Naive thymus-derived CD4-positive, alpha-beta T cell (primary cell): ENCODE measurements at places on chromosomes 7 and 10. TPM values are rescaled to one million over a fixed set of nuclear protein-coding genes. Genes with fewer than 3 reads are reported as not detected.

Gene MICU1
- total RNA-seq = 39.6 TPM

Gene EPO
- not detected for total RNA-seq

Gene TMEM196
- total RNA-seq = not detected

Gene PTF1A
- not detected in 2 replicates for total RNA-seq

Gene CALML3
- not detected for total RNA-seq

Gene SLC16A12
- not detected for total RNA-seq

Gene MYL7
- total RNA-seq = not detected

DNA sequence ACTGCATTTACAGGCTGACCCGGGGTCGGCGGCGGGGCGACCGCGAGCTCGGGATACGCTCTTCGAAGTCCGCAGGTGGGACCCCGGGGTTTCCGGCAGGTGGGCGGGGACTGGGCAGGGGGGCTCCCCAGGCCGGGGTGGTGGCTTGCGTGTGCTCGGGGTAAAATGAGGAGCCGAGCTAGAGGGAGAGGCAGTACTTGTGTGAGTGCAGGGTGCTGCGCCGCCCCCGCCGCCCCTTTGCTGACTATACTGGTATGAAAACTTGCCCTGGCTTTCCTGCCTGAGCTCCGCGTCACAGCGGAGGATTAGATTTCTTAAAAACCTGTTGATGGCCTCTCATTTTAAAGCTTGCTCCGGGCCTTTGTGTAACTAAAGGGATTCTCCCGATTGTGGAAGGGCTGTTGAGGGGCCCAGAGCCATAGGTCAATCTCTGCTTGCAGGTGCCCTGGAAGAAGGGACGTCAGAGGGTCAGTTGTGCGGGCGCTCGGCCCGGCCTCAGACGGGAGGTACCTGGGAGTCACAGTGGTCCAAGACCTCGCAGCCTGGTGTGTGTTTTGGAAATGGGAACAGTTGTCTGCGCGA is 488 bp downstream of the ARMC10 start:
- peak; percentile 67 for DNase-seq

DNA sequence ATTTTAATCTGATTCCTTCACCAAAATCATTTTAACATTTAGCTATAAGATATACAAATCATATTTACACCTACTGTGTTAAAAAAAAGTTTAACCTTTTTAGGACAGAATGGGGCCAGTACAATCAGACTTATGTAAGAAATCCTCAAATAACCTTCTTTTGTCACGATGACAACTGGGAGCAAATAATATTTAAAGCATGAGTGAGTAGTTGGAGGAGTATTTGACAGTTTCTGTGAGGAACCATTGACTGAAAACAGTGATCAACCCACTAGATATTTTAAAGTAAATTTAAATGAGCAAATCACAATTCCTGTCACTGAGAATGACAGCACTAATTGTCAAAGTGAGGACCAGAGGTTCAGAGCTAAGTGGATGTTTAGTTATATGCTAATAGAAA is 289.1 kb downstream of the CNTNAP2 start:
- no peak for DNase-seq

DNA sequence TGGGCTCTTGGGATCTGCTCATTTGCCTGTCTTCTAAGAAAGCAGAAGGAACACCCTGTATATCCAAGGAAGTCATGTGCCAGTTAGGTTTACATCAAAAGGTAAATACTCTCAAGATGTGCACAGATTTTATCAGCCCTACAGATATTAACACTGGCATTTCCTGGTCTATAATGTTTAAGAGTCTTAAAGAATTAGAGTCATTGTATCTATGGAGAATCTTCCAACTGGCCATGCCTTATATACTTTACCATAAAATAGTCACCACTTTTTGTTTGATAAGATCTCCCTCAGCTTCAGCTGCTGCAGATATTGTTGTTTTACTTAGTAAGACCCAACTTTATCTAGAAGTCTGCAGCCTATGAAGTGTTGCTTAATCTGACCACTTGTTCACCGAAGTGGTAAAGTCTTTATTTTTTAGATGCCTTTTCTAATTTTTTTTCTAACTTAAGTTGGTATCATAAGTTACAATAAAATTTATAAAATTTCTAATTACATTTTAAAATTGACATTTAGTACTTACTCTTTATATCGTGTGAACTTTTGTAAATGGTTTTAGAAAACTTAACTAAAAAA is 58.5 kb downstream of the CPED1 start:
- DNase-seq = no peak

DNA sequence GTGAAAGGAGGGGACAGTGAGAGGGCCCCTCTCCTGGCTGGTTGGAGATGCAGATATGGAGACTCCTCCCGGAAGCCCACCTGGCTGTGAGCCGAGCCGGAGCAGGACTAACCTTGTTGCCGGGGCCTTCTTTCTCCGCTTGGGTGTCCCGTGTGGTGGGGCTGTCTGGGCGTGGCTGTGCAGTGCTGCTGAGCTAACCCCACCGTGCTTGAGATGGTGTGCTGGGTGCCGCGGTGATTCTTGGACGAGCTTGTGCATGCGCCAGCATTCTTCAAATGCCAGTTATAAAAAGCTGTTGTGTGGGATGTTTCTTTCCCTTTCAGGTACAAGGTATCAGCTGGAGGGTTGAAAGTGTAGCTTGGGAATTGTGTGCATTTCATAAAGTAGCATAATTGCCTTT is 48.8 kb downstream of the DAGLB start:
- DNase-seq = no peak

- DNase-seq = no peak
Observed at GRCh38 chr7:132368246-132368900, 207.9 kb downstream of the PLXNA4 start.

DNA sequence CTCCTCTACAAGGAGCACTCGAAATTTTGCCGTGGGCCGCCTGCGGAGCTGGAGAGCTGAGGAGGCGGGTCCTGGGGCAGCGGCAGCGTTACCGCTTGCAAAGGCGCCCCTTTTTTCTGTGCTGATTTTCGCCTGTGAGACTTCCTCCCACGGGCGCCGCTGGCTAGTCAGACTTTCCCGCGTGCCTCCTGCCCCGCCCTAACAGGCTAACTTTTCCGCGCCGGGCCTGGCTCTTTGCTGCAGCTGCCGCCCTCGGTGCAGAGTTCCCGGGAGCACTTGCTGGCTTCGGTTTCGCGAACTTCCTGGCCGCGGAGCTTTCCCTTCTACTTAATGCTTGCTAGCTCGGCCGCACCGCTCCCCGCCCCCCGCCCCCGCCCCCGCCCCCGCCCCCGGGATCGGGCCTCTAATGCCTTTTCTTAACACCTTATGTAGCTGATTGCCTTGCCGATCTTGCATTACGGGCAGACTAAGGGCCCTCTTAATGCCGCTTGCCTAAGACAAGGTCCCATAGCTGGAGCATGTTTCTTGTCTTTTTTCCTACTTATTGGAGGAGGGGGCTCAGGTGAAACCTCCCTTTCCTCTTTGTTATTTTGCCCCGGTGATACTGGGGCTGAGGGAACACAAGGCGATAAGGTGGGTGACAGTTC is 37.9 kb upstream of the RASGEF1A start:
- peak; percentile 29 for DNase-seq

- DNase-seq = no peak
Observed at GRCh38 chr7:78139335-78139734, 340.8 kb downstream of the PHTF2 start.

DNA sequence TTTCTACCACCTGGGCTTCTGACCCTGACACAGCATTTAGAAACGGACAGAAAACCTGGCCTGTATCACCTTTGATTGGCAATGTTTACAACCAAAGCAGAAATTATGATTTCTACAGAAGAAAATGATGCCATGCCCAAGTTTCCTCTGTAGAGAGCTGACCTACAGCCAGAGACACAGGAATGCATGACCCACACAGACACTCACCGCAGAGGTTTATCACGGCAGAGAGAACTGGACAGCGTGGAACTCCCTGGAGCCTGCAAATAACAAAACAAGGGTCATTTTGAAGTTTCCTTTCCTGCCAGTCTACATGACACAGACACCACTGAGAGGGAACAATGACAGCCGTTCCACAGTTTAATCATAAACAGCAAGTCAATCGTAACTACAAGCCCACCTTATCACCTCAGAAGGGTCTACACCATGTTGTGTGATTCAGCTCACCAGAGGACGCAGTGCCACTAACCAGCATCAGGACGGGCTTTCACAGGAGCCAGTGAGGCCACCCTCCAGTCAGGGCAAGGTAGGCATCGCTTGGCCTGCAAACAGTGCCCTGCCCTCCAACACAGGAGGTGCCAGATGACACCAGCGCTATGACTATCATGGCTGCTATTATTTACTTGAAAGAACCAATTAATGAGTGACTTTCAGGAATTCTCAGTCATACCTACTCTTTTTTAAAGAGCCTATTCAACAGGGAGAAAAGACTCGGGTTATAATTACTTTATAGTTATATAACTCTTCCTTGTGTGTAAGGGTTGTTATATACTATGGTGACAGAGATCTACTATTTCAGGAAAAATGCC is 139.9 kb downstream of the TNS3 start:
- DNase-seq = no peak

DNA sequence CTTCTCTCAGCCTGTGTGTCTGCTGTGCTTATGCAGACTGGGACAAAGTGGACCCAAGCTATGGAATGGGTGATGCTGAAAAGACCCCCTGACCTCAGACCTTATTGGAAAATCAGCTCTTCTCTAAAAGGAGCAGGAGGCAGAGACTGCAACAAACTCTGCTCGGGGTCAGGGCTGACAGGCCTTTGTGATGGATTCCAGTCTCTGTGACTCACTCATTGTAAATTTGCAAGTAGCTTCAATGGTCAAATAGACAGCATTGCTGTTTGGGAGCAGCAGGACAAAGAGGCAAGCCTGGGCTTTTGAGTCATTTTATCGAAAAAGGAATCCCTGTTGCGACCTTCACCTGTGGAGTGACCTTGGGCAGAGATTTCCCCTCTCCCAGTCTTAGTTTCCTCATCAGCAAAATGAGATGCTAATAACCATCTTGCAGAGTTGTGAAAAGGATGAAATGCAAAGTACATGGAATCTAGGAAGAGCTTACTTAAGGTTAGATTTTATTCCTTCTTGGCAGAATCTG is 26.1 kb upstream of the GPR26 start:
- no peak for DNase-seq

DNA sequence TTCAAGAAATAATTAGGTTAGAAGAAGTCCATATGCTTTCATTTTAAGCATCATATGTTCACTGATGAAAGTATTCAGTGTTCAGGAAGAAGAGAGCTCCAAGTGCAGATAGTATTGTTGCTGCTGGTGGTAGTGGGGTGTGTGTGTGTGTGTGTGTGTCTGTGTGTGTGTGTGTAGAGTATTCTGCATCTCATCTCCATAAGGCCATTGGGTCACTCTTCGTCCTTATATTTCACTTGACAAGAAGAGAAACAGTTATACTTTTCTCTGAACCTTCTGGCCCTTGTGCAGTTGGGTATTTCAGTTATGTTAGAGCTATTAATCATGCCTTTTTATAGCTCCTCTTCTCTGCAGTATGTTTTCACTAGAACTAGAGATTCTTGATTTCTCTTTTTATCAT is 26.2 kb downstream of the ADAM22 start:
- no peak for DNase-seq

- DNase-seq = no peak
Observed at GRCh38 chr7:144102041-144102440, 7.3 kb upstream of the OR2A2 start.

DNA sequence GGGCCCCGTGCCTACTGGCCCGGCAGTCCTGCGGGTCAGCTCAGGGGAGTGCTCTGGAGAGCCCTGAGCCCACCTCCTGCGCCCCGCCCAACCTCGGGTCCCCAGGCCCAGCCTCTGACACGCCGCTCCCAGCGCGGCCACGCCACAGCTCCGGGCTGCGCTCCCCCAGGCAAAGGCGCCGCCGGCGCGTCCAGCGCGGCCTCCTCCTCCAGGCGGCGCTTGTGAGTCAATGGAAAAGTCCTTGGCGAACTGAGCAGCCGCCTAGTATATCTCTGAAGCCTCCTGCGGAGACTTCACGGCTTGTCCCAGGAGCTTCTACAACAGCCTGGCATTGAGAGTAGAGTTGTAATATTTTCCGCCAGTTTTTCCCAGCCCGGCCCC is 29.5 kb upstream of the BMS1 start:
- DNase-seq = peak; percentile 8

DNA sequence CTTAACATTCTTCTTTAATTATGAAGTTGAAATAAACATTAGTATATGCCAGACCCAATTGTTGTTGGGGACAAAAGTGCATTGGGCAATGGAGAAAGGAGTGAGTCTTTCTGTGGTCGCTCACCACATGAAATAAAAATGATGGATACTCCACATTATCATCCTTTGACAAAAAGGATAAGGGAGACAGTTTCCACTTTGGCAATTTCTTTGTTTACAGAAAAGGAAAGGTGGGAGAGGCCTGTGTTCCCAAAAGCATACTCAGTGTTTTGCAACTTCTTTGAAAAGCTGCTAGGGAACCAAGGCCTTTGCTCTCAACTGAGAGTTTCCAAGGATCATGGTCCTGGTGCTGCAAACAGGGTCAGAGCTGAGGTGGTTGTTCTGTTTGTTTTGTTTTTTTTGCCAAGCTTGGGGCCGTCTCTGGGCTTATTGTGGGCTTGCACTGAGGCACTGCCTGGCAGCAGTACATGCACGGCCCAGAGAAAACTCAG is 341.9 kb downstream of the TNS3 start:
- no peak for DNase-seq

DNA sequence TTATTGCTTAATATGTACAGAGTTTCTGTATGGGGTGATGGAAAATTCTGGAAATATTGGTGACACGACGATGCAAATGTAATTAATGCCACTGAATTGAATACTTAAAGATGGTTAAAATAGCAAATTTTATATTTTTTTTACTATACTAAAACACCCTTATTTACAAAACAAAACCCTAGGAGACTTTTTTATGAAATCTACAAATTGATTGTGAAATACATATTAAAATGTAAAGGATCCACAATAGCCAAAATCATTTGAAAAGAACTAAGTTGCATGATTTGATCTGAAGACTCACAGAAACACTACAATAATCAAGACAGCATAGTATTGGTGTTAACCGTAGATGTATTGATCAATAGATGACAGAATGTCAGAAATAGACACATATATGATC is 252.0 kb downstream of the GRM8 start:
- no peak for DNase-seq

DNA sequence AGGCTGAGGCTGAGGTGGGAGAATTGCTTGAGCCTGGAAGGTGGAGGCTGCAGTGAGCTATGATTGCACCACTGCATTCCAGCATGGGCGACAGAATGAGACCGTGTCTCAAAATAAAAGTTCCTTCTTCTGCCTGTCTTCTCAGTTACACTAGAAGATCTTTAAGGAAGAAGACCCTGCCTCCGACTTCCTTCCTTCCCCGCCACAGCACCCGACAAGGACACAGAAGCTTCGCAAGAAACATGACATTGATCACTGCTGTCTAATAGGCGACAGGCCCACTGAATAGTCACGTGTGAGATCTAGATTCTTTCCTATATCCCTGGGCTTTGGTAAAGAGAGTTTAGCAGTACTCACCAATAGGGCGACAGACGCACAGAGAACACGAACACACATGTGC is 118.2 kb downstream of the PRPF18 start:
- no peak for DNase-seq
